ENCODE measurements at places on chromosomes 11 and 22. TPM values are rescaled to one million over a fixed set of nuclear protein-coding genes. Genes with fewer than 3 reads are reported as not detected.
A peak's percentile ranks its signal among the peaks of the same experiment; 100 is the strongest.

- no peak for DNase-seq
These were observed 68.7 kb downstream of the ETS1 start for GRCh38 chr11:128518493-128519207.

DNA sequence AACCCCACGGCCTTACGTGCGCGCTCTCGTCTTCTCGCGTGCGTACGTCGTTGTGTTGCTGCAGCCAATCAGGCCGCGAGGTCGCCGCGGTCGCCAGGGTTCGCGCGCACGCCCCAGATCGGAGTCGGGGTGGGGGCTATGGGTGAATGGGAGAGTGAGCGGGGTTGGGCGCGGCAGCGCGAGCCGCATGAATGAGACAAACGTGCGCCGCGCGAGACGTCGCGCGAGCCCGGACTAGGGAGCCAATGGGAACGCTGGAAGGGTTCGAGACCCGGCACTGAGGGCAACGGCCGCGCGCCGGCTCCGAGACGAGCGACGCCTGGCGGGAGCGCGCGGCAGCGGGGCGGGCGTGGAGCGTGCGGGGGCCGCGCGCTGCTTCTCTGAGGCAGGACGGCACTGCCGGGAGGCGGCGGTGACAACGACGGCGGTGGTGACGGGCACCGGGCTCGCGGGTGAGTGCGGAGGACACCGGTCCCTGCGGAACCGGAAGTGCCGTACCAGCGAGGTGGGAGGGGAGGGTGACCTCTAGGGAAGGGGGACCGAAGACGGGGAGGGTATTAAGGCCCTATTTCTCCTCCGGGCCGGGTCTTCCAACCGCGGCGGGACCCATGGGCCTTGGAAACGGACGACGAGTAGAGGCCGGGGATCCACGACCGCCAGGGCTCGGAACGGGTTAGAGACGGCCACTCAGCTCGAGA, at the start of gene ZDHHC5:
TSS of gene ZDHHC5 (plus strand) at position 379 of the 698 bp plus-strand sequence. CDS start 4,977 bp downstream, outside the sequence.
- DNase-seq: peak; percentile 98

The PDE3B gene
- polyA plus RNA-seq: 0.26 TPM

The ZNF280A gene
- polyA plus RNA-seq: not detected

The OR8A1 gene
- polyA plus RNA-seq: not detected

- no peak for DNase-seq
These were observed 6.6 kb upstream of the ASCL2 start for GRCh38 chr11:2277008-2277346.

DNA sequence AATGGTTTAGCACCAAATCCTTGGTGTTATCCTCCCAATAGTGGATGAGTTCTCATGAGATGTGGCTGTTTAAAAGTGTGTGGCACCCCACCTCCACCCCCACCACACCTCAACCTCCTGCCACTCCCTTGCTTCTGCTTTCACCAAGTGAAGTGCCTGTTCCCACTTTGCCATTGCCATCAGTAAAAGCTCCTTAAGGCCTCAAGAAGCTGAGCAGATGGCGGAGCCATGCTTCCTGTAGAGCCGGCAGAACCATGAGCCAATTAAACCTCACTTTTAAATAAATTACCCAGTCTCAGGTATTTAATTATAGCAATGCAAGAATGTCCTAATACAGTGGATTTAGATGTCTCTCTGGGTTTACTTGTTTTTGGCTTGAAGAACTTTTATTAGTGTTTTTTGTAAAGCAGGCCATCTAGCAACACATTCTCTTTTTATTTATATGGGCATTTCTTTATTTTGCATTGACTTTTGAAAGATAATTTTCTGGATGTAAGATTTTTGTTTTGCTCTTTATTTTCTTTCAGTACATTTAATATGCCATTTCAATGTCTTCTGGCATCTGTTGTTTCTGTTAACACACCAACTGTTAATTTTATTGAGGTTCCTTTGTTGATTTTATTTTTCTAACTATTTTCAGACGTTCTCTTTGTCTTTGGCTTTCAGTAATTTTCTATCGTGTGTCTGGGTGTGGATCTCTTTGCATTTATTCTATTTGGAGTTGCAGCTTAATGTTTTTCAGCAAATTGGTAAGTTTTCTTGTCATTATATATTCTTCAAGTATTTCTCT, 724.5 kb upstream of the CNTN5 start:
- DNase-seq: no peak

- DNase-seq: no peak
These were observed 15.1 kb upstream of the AIFM3 start for GRCh38 chr22:20951932-20952380.

The EMSY gene
- polyA plus RNA-seq: 11.1 TPM

DNA sequence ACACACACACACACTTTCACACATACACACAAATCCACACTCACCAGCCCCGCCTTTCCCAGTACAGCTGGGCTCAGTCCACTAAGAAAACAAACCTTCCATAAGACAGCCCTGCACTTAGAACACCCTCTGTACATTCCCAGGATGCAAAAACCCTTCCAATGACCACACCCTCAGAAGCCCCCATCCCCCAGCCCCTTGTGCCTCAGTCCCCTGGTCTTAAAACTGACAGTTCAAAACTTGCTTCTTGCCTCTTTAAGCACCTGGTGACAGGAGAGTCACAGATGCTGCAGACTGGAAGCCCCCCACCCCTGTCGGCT, 23.0 kb downstream of the APLNR start:
- DNase-seq: no peak

Measured in SK-N-SH (cell line).